ENCODE measurements at places on chromosomes 1 and 21.

DNA sequence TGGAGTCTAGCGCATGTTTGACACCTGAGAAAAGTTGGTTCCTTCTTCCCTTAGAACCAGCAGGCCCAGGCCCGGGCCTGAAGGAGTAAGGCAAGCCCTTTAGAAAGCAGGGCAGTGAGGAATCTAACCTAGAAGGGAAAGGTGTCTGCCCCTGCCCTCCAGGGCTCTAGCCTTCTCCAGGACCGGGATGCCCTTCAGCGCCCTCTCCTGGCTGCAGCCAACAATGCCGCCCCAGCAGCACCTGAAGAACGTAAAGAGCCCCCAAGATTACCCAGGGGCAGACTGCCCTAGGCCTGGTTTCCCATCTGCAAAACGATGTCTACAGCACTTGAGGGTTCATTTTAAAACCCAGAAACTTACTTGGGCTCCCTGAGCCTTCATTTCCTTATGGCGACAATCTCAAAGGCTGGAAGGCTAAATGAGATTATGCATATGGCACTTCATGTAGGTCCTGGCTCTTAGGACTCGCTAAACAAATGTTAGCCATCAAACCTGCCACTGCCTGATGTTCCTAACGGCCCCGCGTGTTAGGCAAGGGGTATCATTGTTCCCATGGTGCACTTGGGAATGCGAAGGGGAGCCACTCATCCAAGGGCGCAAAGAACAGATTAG is 106.7 kb upstream of the KLHDC7A start:
- no peaks in the 10 kb centered on the region for H3K4me1 ChIP-seq
- no peak for DNase-seq
- no peaks in the 10 kb centered on the region for H3K27me3 ChIP-seq
- H3K27ac ChIP-seq = no peak overlapping the region

GRCh38 chr1:150813028-150813707 is 5.1 kb upstream of the CTSK start:
- no peak overlapping the region for H3K4me3 ChIP-seq
- no peak overlapping the region for H3K27ac ChIP-seq
- no peaks in the 10 kb centered on the region for H3K27me3 ChIP-seq
- peak; percentile 79 for DNase-seq

DNA sequence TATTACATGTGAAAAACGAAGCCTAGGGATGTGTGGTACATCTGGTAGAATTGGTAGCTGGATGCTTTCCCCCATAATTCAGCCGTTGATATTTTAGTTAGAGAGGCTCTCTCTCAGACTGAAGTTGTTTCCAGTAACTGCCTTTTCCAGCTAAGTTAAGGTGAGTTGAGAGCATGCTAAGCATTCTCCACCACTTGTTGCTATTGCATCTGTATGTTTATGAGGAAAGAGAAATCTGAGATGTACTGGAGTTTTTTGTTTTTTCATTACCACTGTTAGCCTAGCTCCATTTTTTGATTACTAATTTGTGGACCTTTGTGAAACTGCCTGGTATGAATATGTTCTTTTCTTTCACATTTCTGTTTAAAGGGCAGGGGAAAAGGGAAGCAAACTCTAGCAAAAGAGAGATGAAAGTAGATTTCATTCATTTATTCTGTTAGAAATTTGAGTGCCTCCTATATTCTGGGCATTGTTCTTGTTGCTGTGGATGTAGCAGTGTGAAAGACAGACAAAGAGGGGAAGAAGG is 189.9 kb upstream of the CACYBP start:
- H3K36me3 ChIP-seq = no peaks in the 10 kb centered on the region
- no peaks in the 10 kb centered on the region for H3K4me1 ChIP-seq
- H3K27me3 ChIP-seq = no peaks in the 10 kb centered on the region
- no peak for DNase-seq
- no peak overlapping the region for H3K27ac ChIP-seq
- no peak overlapping the region for H3K4me3 ChIP-seq

DNA sequence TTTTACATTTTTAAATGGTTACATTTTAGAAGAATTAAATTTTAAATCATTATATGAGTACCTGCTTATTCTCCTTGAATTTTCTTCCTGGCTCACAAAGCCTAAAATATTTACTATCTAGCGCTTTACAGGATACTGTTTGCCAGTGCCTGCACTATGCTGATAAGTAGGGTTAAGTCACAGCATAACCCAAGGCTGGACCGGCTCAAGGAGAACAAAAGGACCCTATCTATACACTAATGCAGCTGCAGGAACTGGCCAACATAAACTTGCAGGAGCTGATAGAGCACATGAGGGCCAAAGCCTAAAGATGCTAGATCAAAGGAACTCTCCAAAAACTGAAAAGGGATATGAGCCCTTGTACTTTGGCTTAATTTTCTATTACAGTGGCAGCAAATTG is 1086.9 kb upstream of the TMPRSS15 start:
- no peaks in the 10 kb centered on the region for H3K36me3 ChIP-seq
- peaks cover 6% of the 10 kb centered on the region for H3K4me1 ChIP-seq
- H3K4me3 ChIP-seq = no peak overlapping the region
- no peak overlapping the region for H3K27ac ChIP-seq
- peak; percentile 16 for DNase-seq

DNA sequence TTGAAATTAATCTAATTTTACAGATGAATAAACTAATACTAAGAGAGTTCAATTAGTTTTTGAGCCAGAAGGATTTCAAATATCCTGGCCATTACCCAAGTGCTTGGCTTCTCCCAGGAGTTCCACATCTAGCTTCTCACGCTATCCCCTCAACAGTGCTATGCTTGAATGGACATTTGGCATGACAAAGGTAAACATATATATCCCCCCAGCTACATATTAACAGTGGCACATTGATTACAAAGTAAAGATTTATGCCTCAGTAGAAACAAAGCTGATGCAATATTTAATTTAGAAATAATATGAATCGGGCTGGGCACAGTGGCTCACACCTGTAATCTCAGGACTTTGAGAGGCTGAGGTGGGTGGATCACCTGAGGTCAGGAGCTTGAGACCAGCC is 434.6 kb upstream of the PRMT6 start:
- H3K4me1 ChIP-seq = no peaks in the 10 kb centered on the region
- H3K27me3 ChIP-seq = no peaks in the 10 kb centered on the region
- no peak overlapping the region for H3K4me3 ChIP-seq
- DNase-seq = no peak
- H3K36me3 ChIP-seq = no peaks in the 10 kb centered on the region

DNA sequence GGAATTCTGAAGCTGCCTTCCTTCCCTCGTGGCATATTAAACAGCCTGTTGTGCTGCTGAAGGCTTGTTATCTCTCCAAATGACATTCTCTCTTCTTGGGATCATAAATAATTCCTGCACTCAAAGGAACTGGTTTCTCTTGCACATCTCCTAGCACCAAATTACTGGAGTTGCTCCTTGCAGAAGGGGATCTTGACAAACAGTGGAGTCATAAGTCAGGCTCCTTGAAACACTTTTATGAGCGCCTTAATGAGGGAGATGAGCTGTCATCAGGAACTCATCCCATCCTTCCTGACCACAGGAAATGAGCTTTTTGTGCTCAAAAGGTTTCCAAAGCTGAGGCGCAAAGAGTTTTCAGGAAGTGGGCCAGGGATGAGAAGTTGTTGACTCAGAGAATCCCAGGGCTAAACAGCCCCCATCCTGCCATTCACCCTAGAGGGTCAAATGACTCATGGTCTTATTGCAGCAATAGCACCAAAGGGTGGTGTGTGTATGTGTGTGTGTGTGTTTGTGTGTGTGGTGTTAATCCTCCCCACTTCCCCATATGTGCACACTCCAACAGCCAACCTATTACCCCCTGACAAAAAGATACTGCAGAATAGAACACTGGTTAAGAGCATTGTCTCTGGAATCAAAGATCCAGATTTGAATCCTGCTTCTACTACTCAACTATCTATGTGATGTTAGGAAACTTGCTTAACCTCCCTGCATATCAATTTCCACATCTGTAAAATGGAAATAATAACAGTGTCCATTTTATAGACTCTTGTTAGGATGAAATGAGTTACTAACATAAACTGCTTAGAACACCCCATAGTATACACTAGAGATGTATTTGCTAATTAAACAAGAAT is 2.8 kb upstream of the PHC2 start:
- H3K27me3 ChIP-seq = no peaks in the 10 kb centered on the region
- no peak overlapping the region for H3K27ac ChIP-seq
- DNase-seq = no peak
- H3K4me1 ChIP-seq = peaks cover 29% of the 10 kb centered on the region
- no peak overlapping the region for H3K4me3 ChIP-seq

- no peak for DNase-seq
- H3K36me3 ChIP-seq = peaks cover 23% of the 10 kb centered on the region
- H3K27ac ChIP-seq = no peak overlapping the region
Observed at GRCh38 chr1:244056577-244056976, 5.5 kb downstream of the ZBTB18 start.

Measured in stomach (tissue), 19 donors.